SK-N-SH (cell line): ENCODE measurements at places on chromosomes 3 and 15. TPM values are rescaled to one million over a fixed set of nuclear protein-coding genes. Genes with fewer than 3 reads are reported as not detected.

GRCh38 chr3:116020495-116020894 is 397.2 kb downstream of the GAP43 start:
- H3K27ac ChIP-seq: no peak overlapping the region
- H3K4me3 ChIP-seq: no peak overlapping the region
- no peak for DNase-seq
- H3K27me3 ChIP-seq: no peaks in the 10 kb centered on the region
- no peaks in the 10 kb centered on the region; the same call in 1 of the 2 replicates for H3K4me1 ChIP-seq

BCHE gene
- not detected in 2 replicates for polyA plus RNA-seq

CLSTN2 gene
- polyA plus RNA-seq: 0.02 and 0.03 TPM in 2 replicates

GRCh38 chr3:133489466-133490085 is 83.9 kb upstream of the CDV3 start:
- H3K4me1 ChIP-seq: peaks cover 6% of the 10 kb centered on the region; the same call in 1 of the 2 replicates
- no peaks in the 10 kb centered on the region for H3K27me3 ChIP-seq
